Daoy (cell line): ENCODE measurements at places on chromosomes 6 and 20.

DNA sequence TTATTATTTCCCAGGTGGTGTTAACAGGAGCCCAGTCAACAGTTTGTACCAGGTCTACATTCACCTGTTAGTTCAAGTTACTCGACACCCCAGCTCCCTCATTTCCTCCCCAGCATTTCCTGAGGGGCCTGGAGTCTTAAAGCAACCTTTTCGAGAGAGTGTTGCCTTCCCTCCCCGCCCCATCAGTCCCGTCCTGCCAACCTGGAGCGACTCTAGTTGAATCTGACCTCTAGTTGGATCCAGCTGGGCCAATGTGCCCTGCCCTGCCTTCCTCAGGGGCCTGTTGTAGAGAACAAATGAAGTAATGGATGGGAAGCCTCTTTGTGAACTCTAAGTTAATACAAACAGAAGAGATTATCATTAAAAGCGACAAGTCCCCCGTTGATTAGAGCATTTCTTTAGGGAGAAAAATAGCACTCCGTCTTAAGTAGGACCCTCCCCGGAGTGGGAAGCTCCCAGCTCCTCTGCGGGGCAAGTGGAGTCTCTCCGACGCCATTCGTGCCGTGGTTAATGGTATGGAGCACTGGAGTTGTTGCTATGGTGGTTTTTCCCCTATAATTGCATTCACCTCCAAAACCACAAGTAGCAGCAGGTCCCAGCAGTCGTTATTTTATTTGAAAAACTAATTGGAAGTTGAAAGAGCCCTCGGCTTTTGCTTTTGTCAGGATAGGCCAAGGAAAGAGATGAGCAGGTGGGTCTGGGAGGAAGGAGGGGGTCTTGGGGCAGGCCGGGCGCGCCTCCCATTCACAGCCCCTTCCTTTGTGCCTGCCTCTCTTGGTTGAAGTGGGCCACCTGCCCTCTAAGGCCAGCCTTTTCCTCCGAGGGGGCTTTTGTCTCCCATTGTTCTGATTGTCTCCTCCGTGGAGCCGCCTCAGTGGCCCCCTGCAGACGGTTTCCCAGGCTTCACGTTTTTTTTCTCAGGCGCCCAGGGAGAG, 16.1 kb downstream of the GHRH start:
- no peak for DNase-seq

- no peak for DNase-seq
Observed at GRCh38 chr6:18263418-18264218, 712 bp downstream of the DEK start.

- no peak for DNase-seq
Observed at GRCh38 chr6:107800564-107801164, 23.4 kb downstream of the SCML4 start.

DNA sequence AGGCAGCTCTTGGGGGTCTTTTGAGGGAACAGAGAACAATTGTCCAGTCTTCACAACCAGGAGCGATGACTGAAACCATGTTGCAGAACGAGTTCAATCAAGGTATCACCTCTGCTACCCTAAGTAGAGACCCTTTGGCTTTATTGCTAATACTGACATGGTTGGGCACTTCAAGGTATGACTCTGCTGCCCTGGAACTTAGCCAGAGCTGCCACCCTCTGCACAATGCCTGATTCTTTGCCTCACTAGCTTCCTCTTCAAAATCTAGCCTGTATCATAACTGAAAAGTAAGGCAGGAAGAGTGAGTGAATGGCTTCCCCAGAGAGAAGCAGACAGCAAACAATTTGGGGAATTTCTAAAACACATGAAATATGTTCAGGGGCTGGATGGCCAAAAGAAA, 592.7 kb upstream of the NRSN1 start:
- peak; percentile 17 for DNase-seq

DNA sequence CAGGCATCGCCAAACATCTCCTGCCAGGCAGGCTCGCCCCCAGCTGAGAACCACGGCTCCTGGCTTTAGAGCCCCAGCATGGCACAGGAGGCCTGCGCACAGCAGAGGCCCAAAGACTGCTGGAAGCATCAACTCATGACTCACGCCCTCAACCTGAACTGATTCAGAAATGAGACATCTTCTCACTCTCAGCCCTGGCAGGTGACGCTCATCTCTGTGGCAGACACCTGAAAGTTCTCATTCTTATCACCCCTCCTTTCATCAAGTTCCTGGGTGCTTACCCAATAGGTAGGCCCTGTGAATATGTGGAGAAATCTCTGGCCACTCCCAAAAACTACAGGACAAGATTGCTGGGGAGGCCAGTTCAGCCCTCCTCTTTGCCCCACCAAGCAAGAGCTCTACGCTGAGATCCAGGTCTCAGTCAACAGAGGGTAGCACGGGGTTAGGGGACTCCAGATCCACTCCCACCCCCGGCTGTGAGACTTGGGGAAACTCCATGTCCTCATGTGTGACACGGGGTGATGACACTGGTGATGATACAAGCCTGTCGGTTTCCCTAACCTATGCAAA, 11.3 kb downstream of the NFATC2 start:
- peak; percentile 83 for DNase-seq

GRCh38 chr20:45012682-45013302, 46.5 kb downstream of the STK4 start:
- DNase-seq, result no peak

GRCh38 chr6:3943331-3943765, 94.2 kb downstream of the FAM50B start:
- no peak for DNase-seq

- no peak for DNase-seq
Observed at GRCh38 chr6:170288852-170289179, 2.1 kb downstream of the DLL1 start.

GRCh38 chr6:43788301-43788700, 18.3 kb downstream of the VEGFA start:
- no peak for DNase-seq

DNA sequence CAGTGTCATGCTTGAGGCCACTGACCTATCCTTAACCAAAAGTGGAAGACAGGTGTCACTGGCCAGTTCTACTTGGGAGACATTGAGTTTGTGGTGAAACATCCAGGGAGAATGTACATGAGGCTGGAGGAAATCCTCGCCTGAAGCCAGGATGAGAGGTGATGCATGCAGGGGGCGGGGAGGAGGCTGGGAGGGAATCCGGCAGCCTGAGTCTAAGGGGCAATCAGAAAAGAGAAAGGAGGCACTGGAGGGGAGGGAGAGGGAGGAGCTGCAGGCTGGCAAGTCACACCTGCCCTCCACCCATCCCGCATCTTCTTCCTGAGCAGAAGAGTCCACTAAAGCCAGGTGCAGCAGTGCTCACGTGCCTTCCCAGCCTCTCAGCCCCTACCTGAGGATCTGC, 14.9 kb upstream of the DDO start:
- DNase-seq, result no peak

- peak; percentile 90 for DNase-seq
Observed at GRCh38 chr6:7541175-7542064, at the start of gene DSP. Gene DSP, plus strand, starts transcription at chr6:7541671. Its CDS starts 245 bp downstream, at chr6:7541916.

- no peak for DNase-seq
Observed at GRCh38 chr6:166027761-166028160, 139.9 kb downstream of the TBXT start.

DNA sequence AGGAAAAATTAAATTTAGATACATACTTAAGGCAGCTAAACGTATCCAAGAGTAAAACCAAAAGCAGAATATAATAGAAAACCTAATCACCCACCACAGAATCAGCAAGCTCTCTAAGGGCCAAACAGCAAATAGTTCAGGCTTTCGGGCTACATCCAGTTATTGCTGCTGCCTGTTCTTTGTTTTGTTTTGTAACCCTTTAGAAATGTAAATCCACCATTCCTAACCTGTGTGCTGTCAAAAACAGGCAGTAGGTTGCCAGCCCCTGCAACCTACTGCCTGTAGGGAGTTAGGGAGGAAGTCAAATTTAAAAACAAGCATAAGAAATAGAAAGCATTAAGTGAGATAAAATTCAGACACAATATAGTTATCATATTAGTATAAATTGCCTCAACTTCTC, 225.9 kb downstream of the PTPRT start:
- no peak for DNase-seq

GRCh38 chr6:51528556-51528955, 558.9 kb downstream of the PKHD1 start:
- DNase-seq, result no peak

DNA sequence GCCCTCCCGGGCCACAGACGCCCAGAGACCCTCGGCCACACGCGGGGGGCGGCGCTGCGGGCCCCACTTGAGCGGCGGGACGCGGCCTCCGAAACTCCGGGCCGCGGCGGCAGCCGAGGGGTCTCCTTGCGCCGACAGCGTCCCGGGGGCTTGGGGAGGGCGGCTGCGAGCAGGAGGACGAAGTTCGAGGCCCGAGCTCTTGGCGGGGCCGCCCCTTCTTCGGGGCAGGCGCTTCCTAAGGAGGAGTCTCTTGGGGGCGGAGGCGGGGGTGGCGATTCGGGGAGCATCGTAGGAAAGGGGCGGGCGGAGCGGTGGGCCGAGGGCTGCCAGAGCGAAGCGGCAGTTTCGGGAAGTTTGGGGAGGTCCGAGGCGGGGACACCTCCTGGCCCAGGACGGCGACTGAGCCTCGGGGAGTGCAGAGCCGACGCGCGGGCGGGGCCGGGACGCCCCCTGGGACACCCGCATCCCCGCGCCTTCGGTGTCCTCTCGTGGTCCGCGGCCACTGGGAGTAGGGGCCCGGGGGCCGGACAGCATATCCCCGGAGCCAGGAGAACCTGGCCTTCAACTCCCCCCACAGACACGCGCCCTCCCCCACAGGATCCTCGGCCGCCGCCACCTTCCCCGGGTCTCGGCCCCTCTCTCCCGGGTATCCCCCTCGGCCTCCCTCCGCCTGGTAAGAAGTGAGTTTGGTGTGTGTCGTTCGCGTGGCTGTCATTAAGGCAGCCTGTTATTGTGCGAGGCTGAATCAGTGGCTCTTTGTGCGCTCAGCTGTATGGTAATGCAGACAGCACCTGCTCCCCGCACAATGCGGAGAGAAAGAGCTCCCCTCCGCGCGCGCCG, 613 bp upstream of the DLL1 start:
- peak; percentile 82 for DNase-seq

DNA sequence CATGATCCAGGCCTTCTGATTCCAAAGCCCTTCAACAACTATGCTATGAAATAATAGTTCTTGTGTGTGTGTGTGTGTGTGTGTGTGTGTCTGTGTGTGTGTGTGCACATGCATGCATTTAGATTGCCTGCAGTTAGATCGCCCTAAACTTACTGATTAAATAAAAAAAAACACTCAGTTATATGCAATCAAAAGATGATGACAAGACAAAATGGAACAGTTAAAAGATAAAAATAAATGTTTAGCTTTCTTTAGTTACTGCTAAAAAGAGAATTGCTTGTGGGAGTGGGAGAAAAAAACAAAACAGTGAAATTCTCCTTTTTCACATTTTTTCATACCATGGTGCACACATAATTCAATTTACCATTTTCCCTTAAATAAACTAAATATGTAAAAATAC, 29.4 kb downstream of the MARCKS start:
- no peak for DNase-seq

DNA sequence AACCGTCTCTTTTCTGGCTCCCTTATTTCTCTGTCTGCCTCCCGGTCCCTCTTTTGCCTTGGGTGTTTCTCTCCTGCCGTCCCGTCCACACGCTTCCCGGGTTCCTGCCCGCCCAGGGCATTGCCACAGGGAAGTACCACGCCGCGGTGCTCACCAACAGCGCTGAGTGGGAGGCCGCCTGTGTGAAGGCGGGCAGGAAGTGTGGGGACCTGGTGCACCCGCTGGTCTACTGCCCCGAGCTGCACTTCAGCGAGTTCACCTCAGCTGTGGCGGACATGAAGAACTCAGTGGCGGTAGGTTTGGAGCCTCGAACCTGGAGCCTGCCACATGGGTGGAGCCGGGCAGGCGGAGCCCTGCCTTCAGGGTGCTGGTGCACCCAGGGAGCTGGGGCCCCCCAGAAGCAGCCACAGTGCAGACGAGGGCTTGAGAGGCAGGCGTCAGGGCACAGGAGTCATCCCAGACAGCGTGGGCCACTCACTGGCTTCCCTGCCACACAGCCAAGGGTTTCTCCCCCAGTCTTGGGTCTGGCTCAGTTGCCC, 21.3 kb downstream of the NPEPL1 start:
- no peak for DNase-seq

GRCh38 chr20:56758706-56759105, 129.6 kb downstream of the TFAP2C start:
- DNase-seq, result no peak

DNA sequence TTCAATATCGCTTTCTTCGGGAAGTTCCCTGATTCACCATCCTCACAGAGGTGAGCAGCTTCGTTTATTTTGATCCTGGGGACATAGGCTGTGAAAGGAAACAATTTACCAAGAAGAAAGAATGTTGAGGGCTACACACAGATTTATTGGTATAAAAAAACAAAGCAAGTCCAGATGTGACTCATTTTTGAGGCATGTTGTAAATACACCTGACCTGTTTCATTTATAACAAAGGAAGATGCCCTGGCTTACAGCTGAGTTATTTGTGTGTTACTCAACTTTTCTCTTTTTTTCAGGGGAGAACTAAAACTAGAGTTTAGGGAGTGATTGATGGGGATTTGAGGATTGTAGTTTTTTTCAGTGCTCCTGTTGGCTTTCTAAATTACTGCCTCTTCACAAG, 489.5 kb downstream of the CBLN4 start:
- DNase-seq, result no peak

DNA sequence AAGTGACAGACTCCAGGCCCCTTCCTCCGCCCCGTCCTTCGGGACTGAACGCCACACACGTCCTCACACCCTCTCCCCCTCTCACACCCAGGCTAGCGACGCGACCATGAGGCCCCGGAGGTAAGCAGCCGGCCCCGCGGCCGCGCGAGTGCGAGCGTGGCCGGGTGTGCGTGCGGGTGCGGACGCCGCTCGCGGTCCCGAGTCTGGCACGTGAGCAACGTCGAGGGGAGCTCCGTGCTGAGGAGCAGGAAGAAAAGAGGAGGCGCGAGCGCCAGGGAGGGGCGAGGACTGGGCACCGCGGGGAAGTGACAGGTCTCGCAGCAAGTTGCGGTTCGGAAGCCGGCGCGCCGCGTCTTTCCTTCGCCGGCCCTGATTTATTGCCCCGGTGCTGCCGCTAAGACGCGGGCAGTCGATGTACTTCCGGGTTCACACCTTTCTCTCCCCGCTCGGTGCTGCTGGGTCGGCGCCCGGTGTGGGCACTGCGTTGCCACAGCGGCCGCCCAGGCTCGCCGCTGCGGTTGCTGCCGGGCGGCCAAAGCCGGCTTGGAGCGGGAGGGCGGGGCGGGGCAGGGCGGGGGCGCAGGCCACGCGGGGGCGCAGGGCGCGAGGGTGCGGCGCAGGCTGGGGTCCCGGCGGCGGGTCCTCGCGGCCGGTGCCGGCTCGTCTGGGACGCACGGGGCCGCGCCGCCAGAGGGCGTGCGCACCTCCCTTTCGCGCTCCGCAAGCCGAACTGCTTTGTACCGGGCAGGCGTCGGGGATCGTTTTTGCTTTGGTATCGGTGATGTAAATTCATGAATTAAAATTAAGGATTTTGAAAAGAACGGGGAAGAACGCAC, 15.8 kb upstream of the LIN28B start:
- no peak for DNase-seq

GRCh38 chr6:45422503-45423110, 44.9 kb upstream of the SUPT3H start:
- peak; percentile 74 for DNase-seq

DNA sequence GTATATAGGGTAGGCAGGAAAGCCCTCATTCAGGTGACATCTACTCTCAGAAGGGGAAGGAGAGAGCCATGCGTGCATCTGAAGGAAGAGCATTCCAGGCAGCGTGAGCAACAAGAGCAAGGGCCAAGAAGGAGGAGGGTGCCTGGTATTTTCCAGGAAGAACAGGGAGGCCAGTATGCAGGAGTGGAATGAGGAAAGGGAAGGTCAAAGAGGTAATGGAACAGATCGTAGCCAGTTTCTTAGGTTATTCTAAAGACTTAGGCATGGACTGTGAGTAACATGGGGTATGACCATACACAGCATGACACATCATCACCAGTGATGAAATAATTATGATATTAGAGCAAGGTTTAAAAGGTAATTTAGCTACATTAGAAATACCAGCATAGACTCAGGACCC, 24.1 kb downstream of the ALDH8A1 start:
- DNase-seq, result no peak
